ENCODE measurements at places on chromosomes 1 and 21. TPM values are rescaled to one million over a fixed set of nuclear protein-coding genes. Genes with fewer than 3 reads are reported as not detected.

GRCh38 chr1:46421739-46422138, 27.6 kb downstream of the FAAH start:
- DNase-seq = no peak

DNA sequence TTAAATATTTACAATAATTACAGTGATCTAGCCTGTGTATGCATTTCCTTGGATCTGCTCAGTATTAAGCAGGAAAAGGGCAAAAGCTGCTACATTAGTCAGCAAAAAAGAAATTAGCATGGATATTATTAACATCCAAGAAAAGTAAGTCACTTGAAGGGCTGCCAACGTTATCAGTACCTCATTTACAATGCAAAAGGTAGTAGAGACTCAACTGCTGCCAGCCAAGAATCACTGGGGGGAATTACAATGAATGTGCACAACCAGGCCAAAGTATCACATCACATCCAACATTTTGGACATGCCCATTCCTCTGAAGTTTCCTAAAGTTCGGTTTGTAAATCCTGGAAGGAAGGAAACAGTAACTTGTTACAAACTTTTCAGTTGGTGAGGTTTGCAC, 1.9 kb downstream of the CNN3 start:
- DNase-seq = no peak

- DNase-seq = peak; percentile 61
Measured at GRCh38 chr1:32339363-32339978, 3.4 kb upstream of the MARCKSL1 start.

- DNase-seq = peak; percentile 83
Measured at GRCh38 chr1:15430787-15431570, 7.3 kb upstream of the CTRC start.

DNA sequence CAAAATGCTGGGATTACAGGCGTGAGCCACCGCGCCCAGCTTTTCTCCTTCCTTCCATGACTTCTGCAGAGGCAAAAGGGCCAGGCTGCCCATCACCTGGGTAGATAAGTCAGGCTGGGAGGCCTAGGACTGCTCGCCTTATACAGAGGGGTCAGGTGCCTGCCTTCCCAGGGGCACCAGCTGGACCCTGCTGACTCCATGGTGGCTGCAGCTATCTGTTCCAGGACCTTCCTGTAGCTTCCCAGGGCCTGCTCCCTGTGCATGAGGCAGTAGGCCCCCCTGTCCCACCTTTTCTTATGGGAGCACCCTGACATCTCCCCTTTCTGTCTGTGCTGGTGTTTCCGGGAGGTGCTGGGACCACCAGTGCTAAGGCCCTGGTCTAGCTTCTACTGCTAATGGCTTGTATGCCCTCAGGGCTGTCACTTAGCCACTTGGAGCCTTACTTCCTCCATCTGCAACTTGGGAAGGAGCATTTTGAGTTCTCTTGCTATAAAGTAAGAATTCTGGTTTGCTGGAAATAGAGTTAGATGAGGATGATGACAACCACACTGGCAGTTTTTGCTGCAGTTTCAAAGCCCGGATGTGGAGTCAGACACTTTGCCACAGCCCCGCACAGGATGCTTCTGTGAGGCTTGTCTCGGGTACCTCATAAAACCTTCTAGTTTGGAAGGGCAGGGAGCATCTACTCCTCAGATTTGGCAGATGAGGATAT, 14.4 kb downstream of the SOX13 start:
- no peak for DNase-seq

DNA sequence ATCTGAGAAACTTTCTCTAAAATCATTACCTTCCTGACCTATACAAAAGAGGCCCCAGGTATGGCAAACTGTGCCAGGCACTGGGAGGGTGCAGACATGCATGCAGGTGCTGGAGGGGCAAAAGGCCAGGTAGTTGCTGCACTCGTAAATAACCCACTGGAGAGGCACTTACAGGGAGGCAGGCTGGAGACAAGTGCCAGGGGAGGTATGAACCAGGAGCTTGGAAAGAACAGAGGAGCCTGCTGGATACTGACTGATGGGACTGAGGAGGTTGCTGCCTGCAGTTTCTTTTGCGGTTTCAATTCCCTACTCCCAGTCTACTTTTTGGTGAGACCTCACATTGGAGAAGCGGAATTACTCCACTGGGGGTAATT, 113.9 kb downstream of the DSCAM start:
- DNase-seq = no peak

- no peak for DNase-seq
Measured at GRCh38 chr1:34870395-34870794, 10.8 kb upstream of the SMIM12 start.

GRCh38 chr21:16768096-16768495, 744.7 kb upstream of the CXADR start:
- no peak for DNase-seq

GRCh38 chr1:56064705-56065104, 514.7 kb downstream of the PLPP3 start:
- DNase-seq = no peak

GRCh38 chr21:37983336-37984095, 67.3 kb upstream of the KCNJ6 start:
- DNase-seq = no peak

DNA sequence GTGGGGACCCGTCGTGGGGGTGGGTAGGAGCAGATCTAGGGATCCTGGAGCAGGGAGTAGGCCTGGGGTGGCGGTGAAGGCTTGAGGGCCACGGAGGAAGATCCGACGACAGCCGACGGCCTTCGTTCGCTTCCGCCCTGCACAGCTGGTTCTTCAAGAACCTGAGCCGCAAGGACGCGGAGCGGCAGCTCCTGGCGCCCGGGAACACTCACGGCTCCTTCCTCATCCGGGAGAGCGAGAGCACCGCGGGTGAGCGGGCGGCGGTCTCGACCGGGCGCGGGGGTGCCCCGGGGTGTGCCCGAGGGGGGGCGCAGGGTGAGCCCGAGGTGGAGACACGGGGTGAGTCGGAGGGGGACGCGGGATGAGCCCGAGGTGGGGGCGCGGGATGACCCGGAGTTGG, 16.5 kb upstream of the HDAC1 start:
- no peak for DNase-seq

DNA sequence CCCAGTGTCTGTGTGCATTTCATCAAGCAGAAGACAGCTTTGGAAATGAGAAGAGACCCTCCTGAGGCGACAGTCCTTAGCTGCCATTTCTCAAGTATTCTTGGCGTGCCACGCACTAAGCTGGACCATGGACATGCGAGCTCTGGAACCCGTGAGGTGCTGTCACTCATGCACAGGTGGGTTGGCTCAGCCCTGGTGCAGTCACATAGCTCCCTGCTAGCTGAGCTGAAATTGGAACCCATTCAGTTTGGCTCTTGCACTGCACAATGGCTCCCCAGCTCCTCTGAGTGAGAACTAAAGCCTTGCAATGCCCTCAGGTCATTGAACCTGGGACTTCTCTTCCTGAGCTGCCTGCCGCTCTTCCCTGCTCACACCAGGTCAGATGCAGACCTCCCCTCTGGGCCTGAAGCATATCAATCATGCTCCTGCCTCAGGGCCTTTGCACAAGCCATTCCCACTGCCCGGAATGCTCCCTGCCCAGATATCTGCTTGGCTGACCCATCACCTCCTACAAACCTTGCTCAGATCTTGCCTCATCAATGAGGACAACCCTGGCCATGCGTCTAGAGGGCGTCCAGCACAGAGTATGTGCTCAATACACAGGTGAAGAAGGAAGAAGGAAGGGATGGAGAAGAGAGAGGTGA, 6.3 kb upstream of the SRARP start:
- no peak for DNase-seq

DNA sequence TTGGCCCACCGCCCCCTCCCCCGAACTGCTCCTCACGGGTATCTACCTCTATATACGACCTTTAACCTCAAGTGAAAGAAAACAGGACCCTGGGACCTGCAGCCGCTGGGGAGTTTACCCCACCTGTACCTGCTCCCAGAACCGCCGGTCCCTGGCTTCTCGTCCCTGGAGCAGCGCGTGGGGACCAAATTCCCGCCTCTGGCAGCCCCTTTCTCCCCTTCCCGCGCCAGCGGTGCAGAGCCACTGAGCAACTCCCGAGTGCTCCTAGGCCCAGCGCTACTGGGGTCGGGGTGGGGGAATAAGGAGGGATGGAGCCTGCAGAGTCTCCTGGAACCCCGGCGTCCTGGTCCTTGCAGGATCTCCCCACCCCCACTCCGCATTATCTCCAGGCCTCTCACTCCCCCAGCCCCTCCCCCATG, 1.6 kb downstream of the SYT6 start:
- DNase-seq = no peak

DNA sequence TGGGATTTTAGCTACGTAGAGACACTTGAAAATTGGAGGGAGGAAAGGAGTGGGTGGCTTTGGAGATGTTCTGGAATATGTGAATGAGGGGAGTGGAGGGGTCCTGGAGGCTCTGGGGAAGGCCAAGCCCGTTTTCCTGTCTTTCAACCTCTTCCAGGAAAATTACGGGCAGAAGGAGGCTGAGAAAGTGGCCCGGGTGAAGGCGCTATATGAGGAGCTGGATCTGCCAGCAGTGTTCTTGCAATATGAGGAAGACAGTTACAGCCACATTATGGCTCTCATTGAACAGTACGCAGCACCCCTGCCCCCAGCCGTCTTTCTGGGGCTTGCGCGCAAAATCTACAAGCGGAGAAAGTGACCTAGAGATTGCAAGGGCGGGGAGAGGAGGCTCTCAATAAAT, 442 bp upstream of the RUSC1 start:
- DNase-seq = no peak

- no peak for DNase-seq
Measured at GRCh38 chr1:175566247-175566646, 177.1 kb downstream of the TNR start.

DNA sequence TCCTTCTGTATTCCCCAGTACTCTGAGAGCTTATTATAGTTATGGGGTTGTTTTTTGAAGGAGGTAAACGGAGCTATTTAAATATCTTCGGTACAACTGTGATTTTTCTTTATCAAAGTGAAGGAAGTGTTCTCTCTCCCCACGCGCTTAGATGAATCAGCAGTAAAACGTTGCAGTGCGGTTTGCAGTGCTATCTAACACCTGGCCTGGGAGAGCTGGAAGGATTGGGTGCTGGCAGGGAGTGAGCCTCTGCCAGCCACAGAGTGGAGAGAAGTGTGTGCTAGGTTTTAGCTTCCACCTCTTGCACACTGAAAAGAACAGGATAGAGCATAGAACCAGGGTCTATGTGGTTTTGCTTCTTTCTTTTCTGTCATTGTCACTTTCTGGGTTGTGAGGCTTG, 165.9 kb downstream of the SDCCAG8 start:
- DNase-seq = no peak

- DNase-seq = no peak
Measured at GRCh38 chr1:88394958-88395357, 289.1 kb upstream of the PKN2 start.

GRCh38 chr21:42364304-42364865, 1.9 kb downstream of the TFF1 start:
- no peak for DNase-seq

GRCh38 chr1:231951374-231951773, 324.8 kb downstream of the DISC1 start:
- no peak for DNase-seq

GRCh38 chr1:81414488-81415015, 386.2 kb upstream of the ADGRL2 start:
- no peak for DNase-seq

DNA sequence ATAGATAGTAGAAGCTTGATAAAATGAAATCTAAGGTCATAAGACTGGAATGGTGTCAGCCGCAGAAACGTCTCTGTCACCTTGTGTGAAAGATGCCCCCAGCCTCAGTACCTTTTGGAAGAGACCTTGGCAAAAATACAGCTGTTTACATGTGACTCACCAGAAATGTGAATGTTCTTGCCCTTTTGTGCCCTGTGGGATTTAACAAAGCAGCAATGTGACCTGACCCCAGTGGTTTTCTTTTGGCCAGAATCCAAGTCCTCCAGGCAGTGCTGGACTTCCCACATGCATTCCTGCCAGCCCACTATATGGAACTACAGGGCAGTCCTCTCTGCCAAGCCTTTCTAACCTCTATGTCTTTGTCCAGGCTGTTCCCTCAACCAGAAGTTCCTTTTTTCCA, 27.2 kb upstream of the LRRC8C start:
- DNase-seq = no peak

- no peak for DNase-seq
Measured at GRCh38 chr1:91876040-91876470, 9.9 kb downstream of the TGFBR3 start.

Gene LMX1A
- not detected for total RNA-seq

Gene HRNR
- not detected for total RNA-seq

Gene CFHR5
- total RNA-seq = not detected

Gene C1orf53
- total RNA-seq = not detected

Gene ATP6V1G3
- total RNA-seq = not detected

Gene OR2L2
- 0.52 TPM for total RNA-seq

Gene RCSD1
- total RNA-seq = 531 TPM

Gene INSRR
- total RNA-seq = not detected

Gene FALEC
- total RNA-seq = 2.6 TPM

Gene CDK18
- total RNA-seq = 3.7 TPM

Gene CD1E
- total RNA-seq = not detected

Gene EPHA10
- 0.61 TPM for total RNA-seq

Gene TMPRSS2
- total RNA-seq = not detected

Gene DPT
- not detected for total RNA-seq

Gene BRINP2
- not detected for total RNA-seq

Gene VHLL
- total RNA-seq = 0.49 TPM

Gene PEA15
- 81.7 TPM for total RNA-seq

Gene GBP6
- 0.12 TPM for total RNA-seq

Gene ACP6
- total RNA-seq = 14.2 TPM

Gene TTC24
- 26.6 TPM for total RNA-seq

Gene ALDH4A1
- 3.4 TPM for total RNA-seq

Data from B cell (primary cell).